RWPE2 (cell line): ENCODE measurements at places on chromosomes 5 and 9.

GRCh38 chr5:10138395-10139057 is 111.2 kb downstream of the ATPSCKMT start:
- no peaks in the 10 kb centered on the region for H3K36me3 ChIP-seq
- no peak overlapping the region for H3K4me3 ChIP-seq
- no peaks in the 10 kb centered on the region for H3K4me1 ChIP-seq
- no peak for DNase-seq

DNA sequence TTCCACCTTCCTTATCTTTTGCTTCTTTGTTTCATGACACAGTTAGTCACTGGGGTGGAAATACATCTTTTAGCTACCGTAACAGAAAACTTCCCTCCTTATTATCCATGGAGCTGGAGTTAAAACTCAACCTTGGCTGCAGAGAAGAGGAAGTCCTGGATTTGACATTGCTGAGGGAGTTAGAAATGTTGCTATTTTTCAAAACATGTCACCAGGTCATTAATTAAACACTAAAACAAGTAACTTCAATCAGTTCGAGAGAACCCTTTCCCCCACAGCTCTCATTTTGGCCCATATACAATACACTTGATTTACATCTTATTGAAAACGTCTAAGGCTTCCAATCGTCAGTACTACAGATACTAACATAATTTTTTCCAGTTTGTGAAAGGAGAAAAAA is 237.9 kb upstream of the CD180 start:
- no peak overlapping the region for H3K27ac ChIP-seq
- H3K4me3 ChIP-seq = no peak overlapping the region
- no peak for DNase-seq
- no peaks in the 10 kb centered on the region for H3K36me3 ChIP-seq
- no peaks in the 10 kb centered on the region for H3K27me3 ChIP-seq

DNA sequence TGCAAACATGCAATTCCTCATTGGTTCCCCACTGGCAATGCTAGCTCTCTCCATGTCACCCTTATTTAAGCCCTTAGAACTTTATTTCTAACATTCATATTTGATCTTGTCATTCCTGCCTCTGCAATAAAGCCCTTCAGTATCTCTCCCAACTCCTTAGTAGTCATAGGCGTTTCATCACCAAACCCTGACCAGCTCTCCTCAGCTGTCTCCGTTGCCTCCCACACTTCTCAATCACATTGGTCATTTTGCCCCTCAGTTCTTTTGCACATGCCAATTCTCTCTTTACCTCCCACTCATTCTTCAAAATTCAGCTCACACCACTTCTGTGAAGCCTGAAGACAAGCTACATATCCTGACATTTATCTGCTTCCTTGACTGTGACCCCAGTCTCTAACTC is 2.8 kb upstream of the RUSC2 start:
- no peaks in the 10 kb centered on the region for H3K36me3 ChIP-seq
- H3K4me3 ChIP-seq = no peak overlapping the region
- no peak for DNase-seq
- H3K27ac ChIP-seq = no peak overlapping the region
- H3K27me3 ChIP-seq = no peaks in the 10 kb centered on the region

DNA sequence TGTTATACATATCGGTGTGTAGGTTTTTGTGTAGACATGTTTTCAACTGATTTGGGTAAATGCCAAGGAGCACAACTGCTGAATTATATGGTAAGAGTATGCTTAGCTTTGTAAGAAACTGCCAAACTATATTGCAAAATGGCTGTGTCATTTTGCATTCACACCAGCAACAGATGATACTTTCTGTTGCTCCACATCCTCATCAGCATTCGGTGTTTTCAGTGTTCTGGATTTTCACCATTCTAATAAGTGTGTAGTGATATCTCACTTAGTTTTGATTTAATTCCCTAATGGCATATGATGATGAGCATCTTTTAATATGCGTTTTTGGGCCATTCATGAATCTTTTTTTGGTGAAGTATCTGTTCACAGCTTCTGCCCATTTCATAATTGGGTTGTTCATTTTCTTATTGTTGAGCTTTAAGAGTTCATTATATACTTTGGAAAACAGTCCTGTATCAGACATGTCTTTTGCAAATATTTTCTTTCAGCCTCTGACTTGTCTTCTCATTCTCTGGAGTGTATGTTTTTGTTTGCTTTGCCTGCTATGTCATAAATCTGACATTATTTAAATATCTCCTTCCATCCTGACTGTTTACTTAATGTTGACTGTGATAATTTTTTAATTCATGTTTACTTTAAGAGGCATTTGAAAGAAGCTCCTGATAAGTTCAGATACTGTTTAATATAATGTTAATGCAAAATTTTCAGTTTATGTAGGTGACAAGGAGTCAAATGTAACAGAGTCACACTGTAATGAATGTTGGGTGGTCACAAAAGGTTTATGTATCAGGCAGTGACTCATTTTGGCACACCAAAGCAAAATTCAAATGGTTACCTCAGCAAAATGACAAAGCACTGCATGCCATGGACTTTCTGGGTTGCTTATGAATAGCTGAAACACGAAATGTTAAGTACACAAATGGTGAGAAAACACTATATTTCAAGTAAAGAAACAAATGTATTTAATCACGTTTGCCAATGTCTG is 181.1 kb upstream of the DAB2 start:
- no peaks in the 10 kb centered on the region for H3K4me1 ChIP-seq
- DNase-seq = no peak
- no peak overlapping the region for H3K4me3 ChIP-seq
- no peaks in the 10 kb centered on the region for H3K36me3 ChIP-seq
- H3K27ac ChIP-seq = no peak overlapping the region
- H3K27me3 ChIP-seq = no peaks in the 10 kb centered on the region

- H3K4me1 ChIP-seq = no peaks in the 10 kb centered on the region
- H3K27ac ChIP-seq = no peak overlapping the region
- H3K36me3 ChIP-seq = no peaks in the 10 kb centered on the region
- H3K27me3 ChIP-seq = no peaks in the 10 kb centered on the region
- H3K4me3 ChIP-seq = no peak overlapping the region
These were observed 285.9 kb downstream of the KIF4B start for GRCh38 chr5:155299386-155300005.

DNA sequence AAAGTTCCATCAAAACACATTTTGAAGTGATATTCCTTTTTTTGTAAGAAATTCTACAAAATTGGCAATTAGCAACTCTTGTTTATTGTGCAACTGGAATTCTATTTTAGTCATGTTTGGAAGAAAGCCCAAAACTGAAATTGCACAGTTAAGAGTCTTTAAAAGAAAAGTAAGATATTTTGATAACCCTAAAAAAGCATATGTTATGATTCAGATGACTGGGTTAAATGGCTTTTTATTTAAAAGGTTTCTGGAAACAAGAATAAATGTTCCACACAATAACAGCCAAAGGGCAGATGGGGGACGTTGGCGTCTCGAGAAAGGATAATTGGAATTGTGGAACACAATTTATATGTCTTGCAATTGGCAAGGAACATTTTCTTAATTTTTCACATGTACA is 275.2 kb downstream of the CDH9 start:
- H3K4me3 ChIP-seq = no peak overlapping the region
- H3K4me1 ChIP-seq = no peaks in the 10 kb centered on the region
- H3K27ac ChIP-seq = no peak overlapping the region
- H3K27me3 ChIP-seq = no peaks in the 10 kb centered on the region

GRCh38 chr9:120522558-120522957 is 57.4 kb downstream of the CDK5RAP2 start:
- DNase-seq = no peak
- no peak overlapping the region for H3K4me3 ChIP-seq
- H3K36me3 ChIP-seq = peaks cover 76% of the 10 kb centered on the region
- H3K27me3 ChIP-seq = no peaks in the 10 kb centered on the region
